Occipital lobe (tissue), 3 donors: ENCODE measurements at places on chromosomes 12 and 14. TPM values are rescaled to one million over a fixed set of nuclear protein-coding genes. Genes with fewer than 3 reads are reported as not detected.

- no peak for DNase-seq
Measured at GRCh38 chr14:24139272-24139934, 2.0 kb downstream of the EMC9 start.

GRCh38 chr12:128534906-128535305 lies 267.9 kb downstream of the TMEM132C start:
- no peak for DNase-seq

GRCh38 chr12:130506844-130507243 lies 169.2 kb downstream of the PIWIL1 start:
- no peak for DNase-seq

The ZFHX2 gene
- total RNA-seq, result 1.2 TPM

The EML5 gene
- total RNA-seq, result 30.3 TPM

GRCh38 chr12:112121780-112122565 lies 3.4 kb upstream of the TRAFD1 start:
- DNase-seq, result peak; percentile 55

DNA sequence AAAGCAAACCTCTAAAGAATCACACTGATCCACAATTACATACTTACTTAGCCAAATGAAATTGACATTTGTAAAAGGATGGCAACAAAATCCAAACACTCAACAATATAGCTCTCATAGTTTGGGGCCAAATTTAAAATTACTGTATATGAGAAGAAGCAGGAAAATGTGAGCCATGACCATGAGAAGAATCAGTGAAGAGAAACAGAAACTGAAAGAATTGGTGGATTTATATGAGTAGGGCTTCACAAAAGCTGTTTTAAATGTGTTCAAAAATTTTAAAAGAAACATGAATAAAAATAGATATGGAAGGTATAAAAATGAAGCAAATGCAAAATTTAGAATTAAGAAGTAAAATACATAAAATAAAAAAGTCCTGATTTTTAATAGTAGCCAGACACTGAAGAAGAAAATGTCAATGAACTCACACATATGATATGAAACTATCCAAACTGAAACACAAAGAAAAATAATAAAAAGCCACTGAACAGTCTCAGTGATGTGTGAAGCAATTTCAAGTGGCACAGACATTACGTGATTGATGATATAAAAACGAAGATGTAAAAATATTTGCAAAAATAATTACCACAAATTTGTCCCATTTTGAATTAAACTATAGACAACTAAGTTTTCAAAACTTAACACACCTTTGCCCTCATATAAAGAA lies 87.9 kb upstream of the MDGA2 start:
- no peak for DNase-seq

GRCh38 chr12:123085730-123086487 lies 65.0 kb downstream of the PITPNM2 start:
- DNase-seq, result no peak

The RPS6KA5 gene
- total RNA-seq, result 11.2 TPM

The LRRK2 gene
- 12.2 TPM for total RNA-seq

- DNase-seq, result no peak
Measured at GRCh38 chr14:89201645-89202044, 215.4 kb downstream of the FOXN3 start.

GRCh38 chr14:69586404-69586803 lies 11.7 kb upstream of the CCDC177 start:
- no peak for DNase-seq

- DNase-seq, result no peak
Measured at GRCh38 chr14:65312859-65313258, 99.7 kb upstream of the FUT8 start.

- DNase-seq, result no peak
Measured at GRCh38 chr12:47744005-47744651, 14.6 kb downstream of the RAPGEF3 start.

DNA sequence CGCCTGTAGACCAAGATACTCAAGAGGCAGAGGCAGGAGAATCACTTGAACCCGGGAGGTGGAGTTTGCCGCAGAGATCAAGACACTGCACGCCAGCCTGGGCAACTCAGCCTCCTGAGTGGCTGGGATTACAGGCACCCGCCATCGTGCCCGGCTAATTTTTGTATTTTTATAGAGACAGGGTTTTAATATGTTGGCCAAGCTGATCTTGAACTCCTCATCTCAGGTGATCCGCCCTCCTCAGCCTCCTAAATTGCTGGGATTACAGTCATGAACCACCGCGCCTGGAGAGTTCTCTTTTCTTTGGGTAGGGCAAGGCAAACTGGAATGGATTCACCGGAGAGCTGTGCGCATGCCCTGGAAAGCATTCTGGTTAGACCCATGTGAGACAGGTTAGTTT lies 179.3 kb upstream of the ALG10B start:
- DNase-seq, result no peak

- no peak for DNase-seq
Measured at GRCh38 chr12:67909091-67909531, 80.1 kb upstream of the IFNG-AS1 start.

DNA sequence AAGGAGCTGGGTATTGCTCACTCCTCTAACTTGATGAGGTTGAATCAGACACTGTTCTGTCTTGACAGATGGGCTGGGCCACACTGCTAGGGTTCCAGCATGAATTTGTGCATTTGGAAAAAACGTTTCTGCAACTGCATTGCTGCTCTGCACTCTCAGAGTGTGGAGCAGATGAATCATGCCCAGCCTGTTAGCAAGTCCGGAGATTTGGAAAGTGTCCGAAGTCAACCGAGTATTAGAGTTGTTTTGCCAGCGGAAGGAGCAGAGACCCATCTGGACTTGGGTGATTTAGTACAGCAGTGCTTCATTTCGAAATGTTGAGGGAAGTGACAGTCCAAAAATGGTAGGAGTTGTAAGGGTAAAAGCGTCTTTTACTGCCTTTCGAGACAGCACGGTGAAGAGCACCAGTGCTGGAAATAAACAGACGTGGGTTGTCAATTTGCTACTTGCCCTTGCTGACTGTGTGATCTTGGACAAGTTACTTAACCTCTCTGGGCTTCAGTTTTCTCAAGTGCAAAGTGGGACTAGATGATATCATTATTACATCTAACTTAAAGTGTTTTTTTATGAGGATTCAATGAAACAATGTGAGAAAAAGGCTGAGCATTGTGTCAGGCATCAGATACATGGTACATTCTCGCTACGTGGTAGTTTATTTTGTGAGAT lies 139.5 kb downstream of the CHST11 start:
- peak; percentile 22 for DNase-seq

The BCL11B gene
- total RNA-seq, result 27.0 TPM

The ZC2HC1C gene
- 2.8 TPM for total RNA-seq

The FSCB gene
- not detected for total RNA-seq

The NRDE2 gene
- total RNA-seq, result 20.1 TPM

- DNase-seq, result no peak
Measured at GRCh38 chr12:1130571-1130970, 139.5 kb downstream of the ERC1 start.

DNA sequence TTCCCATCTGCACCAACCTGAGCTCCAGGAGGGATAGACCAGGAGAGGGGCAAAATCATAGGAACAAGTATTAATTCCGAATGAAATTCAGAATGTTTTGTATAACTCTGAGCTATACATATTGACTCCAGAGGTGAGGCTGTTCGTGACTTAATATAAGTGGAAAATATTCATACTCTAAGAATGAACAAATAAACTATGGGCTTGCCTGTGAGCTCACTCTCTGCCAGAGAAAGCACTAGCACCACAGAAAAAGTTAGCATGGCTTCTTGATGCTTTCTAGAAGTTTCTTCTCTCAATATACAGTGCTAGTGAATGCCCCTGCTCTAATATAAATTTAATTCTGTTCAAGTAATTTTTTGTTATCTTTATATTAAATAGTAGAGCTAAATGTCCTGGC lies 1536.4 kb upstream of the FLRT2 start:
- no peak for DNase-seq

GRCh38 chr14:69683971-69684370 lies 72.6 kb downstream of the SUSD6 start:
- no peak for DNase-seq

The CMA1 gene
- total RNA-seq, result not detected

DNA sequence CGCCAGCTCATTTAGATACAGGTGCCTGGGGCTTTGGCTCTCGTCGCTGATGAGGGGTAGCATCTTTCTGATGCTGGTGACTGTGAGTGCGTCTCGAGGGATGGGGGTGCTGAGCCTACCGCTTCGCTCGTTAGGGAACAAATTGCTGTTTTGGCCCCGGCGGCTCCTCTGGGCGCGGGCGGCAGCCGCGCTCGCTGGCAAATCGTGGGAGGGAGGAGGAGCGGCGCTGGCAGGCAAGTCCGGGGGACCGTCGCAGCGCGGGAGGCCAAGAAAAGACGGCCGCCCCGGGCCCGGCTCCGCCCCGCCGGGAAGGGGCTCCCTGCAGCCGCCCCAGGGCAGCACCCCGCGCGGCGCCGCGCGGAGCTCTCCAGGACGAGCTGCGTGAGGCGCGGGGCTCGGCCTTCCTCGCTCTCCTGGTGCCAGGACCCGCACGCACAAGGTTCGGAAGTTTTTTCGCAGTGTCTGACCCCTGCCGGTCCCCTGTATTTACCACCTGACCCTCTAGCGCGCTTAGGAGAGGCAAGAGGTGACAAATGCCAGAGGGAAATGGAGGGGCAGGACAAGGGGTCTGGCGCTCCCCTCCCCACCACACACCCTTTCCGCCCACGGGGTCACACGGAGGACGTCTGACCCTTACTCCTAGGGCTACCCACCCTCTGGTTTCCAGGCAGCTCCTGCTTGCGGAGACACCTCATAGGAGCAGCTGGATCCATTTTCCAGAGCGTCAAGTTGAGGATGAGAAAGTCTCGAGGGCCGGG lies 899 bp upstream of the KCNH3 start:
- peak; percentile 58 for DNase-seq

GRCh38 chr12:51293696-51294095 lies 23.5 kb upstream of the SMAGP start:
- DNase-seq, result no peak

The LEMD3 gene
- total RNA-seq, result 89.8 TPM

DNA sequence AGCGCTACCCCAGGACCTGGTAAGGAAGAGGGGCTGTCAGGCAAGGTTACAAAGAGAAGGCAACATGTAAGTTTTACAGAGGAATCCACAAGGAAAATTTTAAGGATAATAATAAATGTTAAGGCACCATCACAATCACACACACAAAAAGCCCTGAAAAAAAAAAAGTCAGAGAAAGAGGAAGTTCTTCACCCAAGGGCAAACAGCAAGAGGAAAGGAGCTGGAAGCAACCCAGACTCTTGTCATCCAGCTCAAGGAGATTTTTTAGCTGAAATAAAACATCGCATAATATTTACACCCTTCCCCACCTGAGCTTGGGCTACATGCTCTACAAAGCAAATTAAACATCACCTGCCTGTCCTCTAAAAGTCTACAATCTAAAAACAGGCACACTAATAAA lies 9.5 kb downstream of the SPTB start:
- no peak for DNase-seq

DNA sequence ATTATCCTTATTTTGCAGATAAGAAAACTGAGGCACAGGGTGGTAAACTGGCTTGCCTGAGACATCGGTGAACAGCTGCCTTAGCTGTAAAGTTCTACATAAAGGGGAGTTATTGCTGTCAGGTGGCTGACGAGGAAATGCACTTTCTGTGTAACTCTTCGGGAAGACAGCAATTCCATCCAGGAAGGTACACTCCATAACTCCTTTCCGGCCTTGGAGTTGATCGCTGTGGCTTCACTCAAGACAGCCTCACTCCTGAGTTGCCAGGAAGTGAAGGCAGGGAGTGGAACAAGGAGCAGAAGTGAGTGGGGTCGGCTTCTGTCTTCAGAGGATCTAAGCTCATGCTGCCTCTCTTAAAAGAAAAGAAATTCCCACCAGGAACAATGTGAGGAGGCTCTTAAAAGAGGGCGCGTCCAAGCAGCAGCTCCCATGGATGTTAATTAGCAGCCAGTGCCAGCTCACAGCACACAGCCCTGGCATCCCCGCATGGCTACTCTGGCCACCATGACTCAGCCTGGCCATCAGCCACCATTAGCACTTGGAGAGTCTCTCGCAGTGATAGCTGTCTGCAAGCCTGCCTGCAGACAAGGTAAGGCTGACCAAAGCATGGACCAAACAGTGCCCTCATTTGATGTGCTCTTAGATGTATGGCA lies 60.3 kb downstream of the NUAK1 start:
- DNase-seq, result peak; percentile 83

DNA sequence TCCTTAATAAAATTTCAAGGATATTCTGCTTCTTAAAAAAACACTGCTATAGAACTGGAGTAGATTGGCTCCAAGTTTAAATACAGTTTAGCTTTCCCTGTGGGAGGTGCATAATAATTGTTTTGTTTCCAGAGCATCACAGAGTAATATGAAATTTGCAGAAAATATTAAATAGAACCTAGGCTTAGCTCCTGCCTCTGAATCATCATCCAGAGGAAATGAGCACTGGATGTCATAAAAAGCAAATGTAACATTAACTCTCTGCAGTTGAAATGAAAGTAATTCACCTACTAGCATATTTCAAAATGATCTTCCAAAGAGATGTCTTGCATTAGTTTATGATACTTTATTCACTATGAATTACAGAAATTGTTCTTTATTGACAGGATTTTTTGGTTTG lies 769.8 kb downstream of the C12orf50 start:
- no peak for DNase-seq

DNA sequence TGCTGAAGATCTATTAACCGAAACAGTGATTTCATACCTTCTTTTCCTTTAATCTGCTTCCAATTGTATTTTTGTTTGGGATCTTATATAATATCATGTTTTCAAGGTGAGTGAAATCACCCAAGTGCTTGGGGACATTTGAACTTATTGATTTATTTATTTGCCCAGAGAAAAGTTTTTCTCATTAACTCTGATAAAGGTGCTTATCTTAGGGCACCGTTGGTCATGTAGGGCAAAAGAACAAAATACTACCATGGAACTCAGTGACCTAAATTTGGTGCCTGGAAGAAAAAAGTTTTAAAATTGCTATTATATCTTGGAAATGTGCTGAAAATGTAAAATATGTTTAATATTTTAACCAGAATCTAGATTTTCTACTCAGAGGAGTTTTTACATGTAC lies 207.4 kb upstream of the NPAS3 start:
- no peak for DNase-seq

DNA sequence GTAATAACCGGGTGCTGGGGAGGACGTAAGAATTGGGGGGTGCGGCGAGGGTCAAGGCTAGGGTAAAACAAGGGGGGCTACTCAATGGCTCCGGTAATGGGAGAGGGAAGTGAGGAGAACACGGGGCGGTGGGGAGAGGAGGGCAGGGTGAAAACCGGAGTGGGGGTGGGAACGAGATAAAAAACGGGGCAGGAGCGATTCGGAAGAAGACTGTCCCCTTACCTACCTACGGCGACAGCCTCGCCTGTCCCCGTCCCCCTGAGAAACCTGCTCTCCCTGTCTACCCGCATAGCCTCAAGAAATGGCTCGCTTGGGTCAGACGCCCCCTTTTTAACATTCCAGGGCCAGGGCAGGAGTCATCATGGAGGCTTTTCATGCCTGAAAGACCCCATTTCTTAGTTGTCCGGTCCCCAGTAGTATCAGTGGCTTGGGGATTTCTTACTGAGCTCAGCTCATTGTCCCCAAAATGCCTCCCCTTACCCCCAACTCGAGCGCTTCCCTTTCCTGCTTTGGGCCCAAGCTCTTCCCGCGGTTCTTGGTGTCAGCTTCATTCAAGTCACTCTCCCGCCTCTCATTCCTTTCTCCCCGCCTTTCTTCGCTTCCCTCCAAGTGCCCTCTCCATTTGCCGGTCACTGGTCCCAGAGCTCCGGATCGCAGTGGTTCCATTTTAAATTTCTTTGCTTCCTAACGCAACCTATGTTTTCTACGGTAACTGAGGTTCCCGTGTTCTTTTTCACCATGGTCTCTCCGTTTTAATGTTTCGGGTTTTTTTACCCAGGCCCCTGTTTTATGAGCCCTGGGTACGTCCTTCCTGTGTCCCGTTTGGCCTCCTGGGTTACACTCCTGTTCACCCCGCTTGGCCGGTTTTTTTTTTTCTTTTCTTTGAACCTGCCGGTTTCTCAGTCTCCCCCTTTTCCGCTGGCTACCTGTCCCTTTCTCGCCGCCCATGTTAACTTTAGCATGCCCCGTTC lies 1.2 kb upstream of the WSB2 start:
- DNase-seq, result peak; percentile 29
